ENCODE measurements at places on chromosomes 12 and 14.

DNA sequence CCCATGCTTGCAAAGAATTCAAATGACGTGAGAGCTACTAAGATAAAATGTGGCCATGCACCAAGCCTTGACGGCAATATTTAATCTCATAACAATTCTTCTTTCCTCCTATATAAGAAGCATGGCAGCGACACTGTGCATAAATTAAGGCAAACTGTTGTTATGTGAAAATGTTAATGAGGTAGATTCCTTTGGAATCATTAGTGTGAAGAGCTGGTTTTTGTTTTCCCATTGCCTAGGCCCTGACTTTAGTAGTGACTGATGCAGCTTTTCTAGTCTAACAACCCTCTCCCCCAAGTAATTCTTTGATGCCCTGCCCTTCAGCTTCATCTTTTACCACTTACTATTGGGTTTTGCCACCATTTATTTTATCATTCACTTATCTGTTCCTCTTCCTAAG, 10.6 kb upstream of the PSEN1 start:
- DNase-seq, result no peak

- peak; percentile 69 for DNase-seq
Observed at GRCh38 chr12:117857632-117858612, 110.9 kb downstream of the KSR2 start.

DNA sequence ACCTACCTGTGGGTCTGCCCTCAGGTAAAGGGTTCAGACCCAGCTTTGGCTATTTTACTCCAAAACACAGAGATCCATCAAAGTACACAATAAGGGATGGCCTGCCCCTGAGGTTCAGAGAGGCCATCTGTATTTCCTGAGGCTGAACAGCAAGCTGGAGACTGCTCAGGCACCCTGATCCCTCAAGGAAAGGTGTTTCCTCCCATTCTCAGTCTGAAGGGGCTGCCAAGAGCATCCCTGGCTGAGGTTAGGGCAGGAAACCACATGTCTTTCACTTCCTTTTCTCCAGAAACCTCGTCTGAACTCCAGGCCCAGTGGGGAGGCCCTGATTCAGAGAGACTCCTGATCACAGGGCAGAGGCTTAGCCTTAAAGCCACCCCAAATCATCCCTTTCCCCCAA, 1.5 kb downstream of the RILPL1 start:
- no peak for DNase-seq

DNA sequence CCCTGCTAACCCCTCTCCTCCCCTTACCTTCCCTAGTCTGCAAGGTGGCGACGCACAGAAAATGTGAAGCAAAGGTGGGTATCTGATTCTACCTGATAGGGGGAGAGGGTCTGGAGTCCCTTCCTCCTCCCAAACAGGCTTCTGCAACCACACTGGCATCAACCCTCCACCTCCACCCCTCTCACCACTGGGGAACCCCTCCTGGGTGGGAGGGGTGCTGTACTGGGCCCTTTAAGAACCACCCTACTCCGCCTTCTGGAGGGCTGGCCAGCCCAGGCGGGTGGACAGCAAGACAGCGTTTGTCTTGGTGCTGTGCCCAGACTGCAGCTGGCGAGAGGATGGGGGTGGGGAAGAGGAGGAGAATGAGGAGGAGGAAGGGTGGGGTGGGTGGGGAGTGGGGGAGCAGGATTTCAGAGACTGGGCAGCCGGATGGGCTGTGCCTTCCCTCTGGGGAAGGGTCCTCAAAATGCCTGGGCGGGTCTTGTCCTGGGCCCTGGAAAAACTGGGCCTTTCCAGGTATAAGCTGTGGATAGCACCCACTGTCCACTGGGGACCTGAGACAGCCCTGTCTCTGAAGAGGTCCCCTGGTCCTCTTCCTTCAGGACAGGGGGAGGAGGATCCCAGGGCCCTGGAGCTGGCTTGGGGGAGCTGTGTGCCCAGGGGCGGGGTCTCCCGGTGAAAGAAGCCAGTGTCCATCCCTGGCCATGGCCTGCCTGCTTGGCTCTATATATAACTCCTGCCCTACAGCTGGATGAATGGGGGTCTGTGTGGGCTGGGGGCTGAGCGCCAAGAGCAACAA, 2.8 kb downstream of the TNS2 start:
- no peak for DNase-seq

- DNase-seq, result no peak
Observed at GRCh38 chr12:18570543-18570942, 167.3 kb downstream of the PLCZ1 start.

GRCh38 chr14:59619061-59619460, 42.4 kb upstream of the CCDC175 start:
- DNase-seq, result no peak

DNA sequence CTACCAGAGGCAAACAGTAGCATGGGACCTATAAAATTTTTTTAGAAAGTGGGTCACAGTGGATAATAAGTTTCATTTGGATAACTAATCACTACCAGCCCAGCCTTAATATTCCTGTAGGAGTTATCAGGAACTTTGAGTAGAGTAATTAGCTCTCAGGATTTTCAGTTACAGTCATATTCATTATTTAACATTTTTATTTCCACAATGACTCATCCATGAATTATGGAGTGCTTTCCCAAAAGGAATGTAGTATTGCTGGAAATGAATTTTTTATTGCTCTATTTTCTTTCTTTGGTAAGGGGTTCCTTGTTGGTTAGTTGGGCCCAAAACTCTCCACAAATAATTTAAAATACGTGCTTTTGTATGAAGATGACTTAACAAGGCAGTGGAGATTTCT, 53.7 kb downstream of the ERC1 start:
- DNase-seq, result no peak

GRCh38 chr12:6734506-6735387, 10.9 kb downstream of the COPS7A start:
- DNase-seq, result no peak

DNA sequence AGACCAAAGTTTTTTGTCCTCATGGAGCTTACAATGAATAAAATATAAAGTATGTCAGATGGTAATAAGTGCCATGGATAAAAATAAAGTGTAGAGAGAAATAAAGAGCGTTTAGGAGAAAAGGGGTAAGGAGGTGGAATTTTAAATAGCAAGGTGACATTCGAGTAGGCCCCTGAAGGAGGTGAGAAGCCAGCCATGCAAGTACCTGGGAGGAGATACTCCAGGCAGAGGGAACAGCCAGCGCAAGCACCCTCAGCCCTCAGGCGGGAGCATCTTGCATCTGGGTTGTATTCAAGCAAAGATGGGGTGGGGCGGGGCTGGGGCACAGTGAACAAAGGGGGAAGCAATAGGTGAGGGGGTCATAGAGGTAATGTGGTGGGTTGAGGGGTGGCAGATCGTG, 4.3 kb downstream of the TBC1D30 start:
- DNase-seq, result no peak

DNA sequence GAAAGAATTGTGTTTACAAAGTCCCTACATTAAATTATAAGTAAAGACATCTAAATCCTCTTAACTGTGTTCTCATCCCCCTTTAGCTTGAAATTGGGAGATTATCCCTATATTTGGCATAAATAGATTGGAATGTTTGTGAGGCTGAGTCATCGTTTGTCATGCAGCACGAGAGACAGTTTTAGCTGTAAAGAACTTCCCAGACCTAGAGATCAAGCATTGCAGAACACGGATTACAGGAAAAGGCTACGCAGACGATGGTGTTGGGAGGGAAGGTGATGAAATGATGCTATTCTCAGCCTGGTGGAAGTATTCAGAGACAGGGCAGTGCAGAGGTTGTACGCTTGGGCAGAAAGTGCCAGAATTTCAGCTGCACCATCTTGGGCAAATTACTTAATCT, 93.8 kb downstream of the PTPRB start:
- no peak for DNase-seq

Data from HEK293T (cell line).